Fibroblast of skin of right quadriceps (primary cell): ENCODE measurements at places on chromosomes 4 and X.

DNA sequence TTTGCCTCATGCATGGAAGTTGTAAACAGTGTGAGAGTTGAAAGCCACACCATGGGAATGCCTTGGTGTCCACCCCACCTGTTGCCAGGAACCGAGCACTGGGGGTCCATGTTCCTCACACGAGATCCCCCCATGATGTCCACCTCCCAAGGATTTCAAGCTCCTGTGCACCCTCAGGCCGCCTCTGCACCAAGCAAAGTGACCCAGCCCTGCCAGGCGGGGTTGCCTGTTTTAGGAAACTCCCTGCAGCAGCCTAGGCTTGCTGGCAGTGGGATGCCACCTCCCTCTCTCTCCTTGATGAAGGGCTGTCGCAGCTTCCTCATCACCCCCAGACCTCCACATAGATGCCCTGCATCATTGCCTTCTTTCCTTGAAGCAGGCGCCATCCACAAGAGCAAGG lies 82.8 kb downstream of the GPR143 start:
- DNase-seq: no peak

- no peak for DNase-seq
Measured at GRCh38 chr4:92359491-92359890, 55.7 kb downstream of the GRID2 start.

DNA sequence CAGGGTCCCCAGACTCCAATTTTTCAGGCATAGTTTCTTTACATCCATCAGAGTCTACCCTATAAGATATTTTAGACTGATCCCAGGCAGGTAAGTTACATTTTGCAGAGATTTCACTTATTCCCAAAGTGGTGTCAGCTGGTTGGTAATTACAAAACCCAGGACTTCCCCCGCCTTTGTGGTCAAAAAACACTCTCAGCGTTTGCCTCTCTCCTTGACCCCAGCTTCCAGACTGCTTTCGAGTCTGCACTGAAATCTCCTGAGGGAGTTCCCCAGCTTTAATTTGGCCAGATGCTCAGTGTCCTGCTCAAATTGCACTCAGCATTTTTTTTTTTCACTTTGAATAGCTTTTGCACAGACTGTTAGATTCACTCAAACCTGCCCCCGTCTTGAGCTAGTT lies 11.2 kb upstream of the AMOT start:
- peak; percentile 55 for DNase-seq

DNA sequence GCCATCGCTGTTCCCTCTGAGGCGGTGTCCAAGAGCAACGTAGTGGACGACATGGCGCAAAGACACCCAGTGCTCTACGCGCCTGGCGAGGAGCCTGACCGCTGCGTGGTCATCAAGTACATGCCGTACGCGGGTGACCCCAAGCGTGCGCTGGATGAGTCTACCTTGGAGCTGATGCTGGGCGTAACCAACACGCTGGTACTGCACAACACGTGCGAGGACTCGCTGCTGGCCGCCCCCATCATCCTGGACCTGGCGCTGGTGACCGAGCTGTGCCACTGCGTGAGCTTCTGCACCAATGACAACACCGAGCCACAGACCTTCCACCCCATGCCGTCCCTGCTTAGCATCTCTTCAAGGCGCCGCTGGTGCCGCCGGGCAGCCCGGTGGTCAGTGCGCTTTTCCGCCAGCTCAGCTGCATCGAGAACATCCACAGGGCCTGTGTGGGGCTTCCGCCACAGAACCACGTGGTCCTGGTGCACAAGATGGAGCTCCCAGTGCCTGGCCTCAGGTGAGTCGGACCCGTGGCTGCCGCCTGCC lies 129.0 kb downstream of the ANAPC4 start:
- no peak for DNase-seq

GRCh38 chrX:98111684-98112083 lies 1228.0 kb downstream of the RPA4 start:
- DNase-seq: no peak

DNA sequence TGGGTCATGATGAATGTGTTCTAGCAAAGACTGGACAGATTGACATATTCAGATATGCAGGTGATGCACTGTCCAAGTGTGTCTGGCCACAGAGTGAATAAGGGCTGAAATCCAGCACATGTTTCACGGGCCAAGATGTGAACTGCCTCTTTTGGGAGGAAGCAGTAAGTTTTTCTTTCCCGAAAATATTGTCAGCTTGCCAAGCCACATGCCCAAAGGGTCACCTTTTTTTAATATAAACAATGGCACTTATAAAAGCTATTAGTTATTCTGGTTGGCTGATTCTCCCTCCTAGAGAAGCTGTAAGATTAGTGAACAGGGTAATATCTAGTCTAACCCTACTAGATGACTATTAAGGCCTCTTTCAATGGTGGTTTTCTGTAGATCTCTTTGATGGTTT lies 1.5 kb upstream of the EDNRA start:
- no peak for DNase-seq

DNA sequence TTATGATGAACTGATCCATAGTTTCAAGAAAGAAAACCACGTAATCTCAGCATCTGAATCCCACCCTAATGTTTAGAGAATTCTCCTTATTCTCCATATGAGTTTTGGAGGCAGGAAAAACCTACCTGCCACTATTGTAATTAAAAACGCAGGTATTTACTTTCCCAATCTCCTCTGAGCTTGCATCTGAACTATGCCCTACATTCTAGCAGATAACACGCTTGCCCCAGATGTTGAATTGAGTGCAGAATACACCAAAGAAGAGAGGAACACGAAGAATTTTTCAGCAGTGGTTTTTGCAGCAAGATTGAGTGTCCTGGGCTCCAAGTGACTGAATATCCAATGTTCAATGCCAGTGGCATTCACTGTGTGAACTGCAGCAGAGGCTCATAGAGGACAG lies 182.4 kb downstream of the COX18 start:
- no peak for DNase-seq

DNA sequence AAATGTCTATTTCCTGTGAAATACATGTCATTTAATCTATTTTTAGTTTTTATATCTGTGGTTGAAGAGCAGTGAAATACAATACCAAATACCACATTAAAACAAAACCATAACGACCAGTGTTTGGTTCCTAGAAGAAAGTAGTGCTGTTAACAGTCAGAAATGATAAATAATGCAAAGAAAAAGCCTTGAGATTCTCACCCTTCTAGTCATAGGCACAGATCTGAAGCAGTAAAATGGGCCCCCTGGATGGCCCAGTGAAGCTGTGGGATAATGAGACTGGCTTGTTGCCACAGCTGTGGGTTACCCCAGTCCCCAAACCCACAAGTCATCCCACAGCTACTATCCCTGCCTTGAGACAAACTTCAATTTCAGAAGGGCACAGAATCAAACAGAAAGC lies 137.3 kb upstream of the RPL34 start:
- peak; percentile 49 for DNase-seq

- no peak for DNase-seq
Measured at GRCh38 chr4:148441624-148441985, 609 bp downstream of the NR3C2 start.

- no peak for DNase-seq
Measured at GRCh38 chrX:31894152-31894551, 822.3 kb upstream of the FTHL17 start.

GRCh38 chr4:121973816-121974215 lies 22.0 kb upstream of the TRPC3 start:
- no peak for DNase-seq

DNA sequence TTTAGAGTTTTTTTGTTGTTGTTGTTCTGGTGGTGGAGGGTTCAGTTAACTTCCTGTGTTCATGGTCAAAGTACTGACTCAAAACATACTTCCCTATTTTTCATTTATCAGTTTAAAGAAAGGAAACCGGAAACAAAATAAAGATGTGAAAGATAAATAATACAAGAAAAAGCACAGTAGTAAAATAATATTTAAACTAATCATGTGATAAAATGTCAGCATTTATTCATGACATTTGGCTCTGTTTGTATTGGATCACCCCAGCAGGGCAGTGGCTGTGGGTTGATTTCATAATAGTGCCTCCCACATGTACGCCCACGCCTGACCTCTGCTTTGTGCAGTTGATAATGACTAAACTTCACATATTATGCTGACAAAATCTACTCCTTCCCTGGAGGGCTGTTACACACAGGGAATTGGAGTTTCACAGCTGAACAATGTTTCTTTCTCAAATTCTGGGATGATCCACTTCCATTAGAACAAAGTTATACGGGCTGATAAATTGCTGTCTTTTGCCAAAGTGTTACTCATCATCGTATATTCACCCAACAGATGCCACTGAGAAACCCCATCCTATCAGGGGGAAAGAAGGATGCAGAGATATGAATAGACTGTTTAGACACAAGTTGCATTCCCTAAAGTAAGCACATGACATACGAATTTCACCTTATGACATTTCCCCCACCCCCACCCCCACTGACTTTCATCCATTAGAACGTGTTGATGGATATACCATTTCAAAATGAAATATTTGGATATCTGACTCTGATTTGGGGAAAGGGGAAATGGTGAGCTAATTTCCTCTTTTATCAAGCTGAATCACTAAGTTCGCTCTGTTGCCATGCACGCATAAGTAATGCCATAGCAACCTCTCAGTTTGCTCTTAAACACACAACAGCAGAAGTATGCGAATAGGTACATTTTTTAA lies 48.3 kb downstream of the AMELX start:
- peak; percentile 81 for DNase-seq

- DNase-seq: peak; percentile 78
Measured at GRCh38 chrX:46770000-46770816, 11.3 kb upstream of the SLC9A7 start.

DNA sequence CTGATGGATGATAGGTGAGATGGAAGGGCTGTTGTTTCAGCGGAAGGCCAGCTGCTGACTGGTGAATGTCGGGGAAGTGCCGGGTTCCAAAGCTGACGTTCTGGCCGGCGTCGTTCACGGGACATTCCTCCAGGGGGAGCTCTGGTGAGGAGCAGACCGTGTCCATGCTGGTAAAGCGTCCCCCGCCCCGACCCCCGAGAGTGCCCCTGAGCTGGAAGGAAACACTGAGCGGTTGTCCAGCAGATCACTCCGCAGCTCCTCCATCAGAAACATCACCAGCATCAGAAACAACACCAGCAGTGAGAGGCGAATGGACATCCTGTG lies 18.6 kb upstream of the ADRA2C start:
- no peak for DNase-seq

DNA sequence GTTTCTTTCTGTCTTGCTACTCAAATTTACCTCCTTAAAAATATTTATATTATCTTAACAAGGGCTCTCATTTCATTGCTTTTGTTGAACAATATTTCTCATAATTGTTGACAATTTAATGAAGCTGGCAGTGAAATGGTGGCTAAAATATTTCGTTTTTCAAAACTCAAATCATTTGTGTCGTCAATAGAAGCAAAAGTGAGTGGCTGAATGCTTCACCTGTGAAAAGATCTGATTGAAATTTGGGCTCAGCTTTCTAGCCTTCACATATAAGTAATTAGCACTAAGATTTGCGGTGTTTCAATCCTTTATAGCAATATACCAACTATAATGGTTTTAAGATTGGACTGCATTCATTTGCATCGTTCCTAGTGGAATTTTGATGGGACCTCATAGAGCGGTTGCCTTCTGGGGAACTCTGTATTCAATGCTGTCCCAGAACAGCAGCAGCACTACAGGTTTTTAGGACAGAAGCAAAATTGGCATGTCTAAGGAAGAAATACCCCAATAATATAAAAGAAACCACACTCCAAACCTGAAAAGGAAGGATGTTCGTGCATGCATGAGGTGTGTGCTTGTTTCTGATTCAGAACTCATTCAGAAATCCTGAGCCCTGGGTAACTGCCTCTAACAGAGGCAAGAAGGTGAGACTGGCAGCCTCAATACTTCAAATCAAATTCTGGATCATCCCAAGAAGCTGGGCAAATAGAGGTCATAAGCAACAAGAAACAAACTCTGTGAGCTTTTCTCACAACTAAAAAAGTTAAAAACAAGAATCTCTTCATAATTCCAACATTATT lies 2.5 kb downstream of the CXCL1 start:
- no peak for DNase-seq

DNA sequence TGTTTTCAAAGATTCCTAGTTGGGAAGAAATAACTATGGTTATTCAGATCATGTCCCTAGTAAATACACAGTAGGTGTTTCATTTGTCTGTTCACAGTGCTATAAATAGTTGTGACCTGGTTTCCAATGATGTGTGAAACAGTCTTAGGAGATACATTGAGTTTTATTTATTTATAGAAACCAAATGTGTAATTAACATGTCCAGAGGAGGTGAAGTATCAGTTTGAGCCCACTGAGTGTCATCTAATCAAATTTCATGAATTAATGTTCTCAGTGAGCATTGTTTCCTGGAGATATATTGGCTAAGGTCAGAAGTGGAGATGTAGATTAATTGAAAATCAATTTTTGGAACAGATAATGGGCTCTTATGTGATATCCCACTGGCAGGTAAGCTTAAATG lies 996.3 kb downstream of the FSTL5 start:
- DNase-seq: no peak

DNA sequence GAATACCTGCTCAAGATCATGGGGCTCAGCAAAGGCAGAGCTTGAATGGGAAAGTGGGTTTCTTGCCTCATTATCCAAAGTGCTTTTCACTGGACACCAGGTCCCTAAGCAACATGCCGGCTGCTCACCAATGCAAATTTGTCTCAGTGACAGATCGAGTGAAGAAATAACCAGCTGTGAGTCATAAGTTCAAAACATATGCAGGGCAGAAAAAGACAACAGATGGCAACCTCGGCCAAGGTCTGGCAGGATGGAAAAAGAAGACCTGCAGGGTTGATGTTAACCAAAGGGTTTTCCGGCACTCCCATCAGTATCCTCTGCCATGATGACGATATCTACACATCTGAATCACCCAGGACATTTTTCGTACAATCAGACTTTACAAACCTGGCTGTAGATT lies 124.1 kb downstream of the AFAP1 start:
- peak; percentile 53 for DNase-seq

- DNase-seq: no peak
Measured at GRCh38 chr4:138301536-138301935, 59.4 kb upstream of the SLC7A11 start.

- DNase-seq: peak; percentile 58
Measured at GRCh38 chrX:68443155-68443868, 10.0 kb upstream of the OPHN1 start.
